ENCODE measurements at places on chromosomes 6 and 20. TPM values are rescaled to one million over a fixed set of nuclear protein-coding genes. Genes with fewer than 3 reads are reported as not detected.

Gene LIME1
- total RNA-seq, result 0.72 TPM

Gene FRS3
- total RNA-seq, result 1.2 TPM

Gene AIF1
- total RNA-seq, result not detected

Gene CLPSL2
- total RNA-seq, result not detected

Gene MOG
- not detected for total RNA-seq

Gene MAD2L1BP
- 71.7 TPM for total RNA-seq

Gene ID4
- 0.10 TPM for total RNA-seq

Gene GNMT
- not detected for total RNA-seq

Gene CPXM1
- not detected for total RNA-seq

Gene OLIG3
- not detected for total RNA-seq

Gene CD93
- under 0.01 TPM for total RNA-seq

Gene C6orf141
- 0.60 TPM for total RNA-seq

Gene CLDN20
- total RNA-seq, result not detected

DNA sequence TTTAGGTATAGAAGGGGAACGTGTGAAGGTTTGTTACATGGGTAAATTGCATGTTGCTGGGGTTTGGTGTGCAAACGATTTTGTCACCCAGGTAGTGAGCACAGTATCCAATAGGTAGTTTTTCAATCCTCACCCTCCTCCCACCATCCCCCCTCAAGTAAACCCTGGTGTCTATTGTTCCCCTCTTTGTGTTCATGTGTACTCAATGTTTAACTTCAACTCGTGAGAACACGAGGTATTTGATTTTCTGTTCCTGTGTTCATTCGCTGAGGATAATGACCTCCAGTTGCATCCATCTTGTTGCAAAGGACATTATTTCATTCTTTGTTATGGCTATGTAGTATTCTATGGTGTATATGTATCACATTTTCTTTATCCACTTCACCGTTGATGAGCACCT is 11.6 kb upstream of the VNN1 start:
- no peak for DNase-seq

DNA sequence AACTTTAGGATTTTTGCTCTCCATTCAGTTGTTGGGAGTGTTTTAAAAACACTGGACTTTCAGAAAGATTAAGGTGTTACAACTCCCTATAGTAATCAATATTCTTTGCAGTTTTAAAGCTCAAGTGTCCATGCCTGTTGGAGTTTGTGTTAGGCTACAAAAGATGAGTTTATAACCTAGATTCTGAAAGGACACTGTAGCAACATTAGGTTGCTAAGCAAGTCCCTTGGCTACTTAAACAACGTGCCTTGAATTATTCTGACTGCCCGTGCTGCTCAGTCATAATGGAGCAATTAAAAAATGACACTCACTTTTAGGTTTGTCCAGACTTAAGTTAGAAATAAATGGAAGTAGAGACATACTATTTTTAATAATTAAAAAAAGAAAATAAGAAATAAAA is 41.0 kb downstream of the KLHL32 start:
- DNase-seq, result no peak

- no peak for DNase-seq
Observed at GRCh38 chr6:91667596-91667995, 1080.7 kb upstream of the MAP3K7 start.

DNA sequence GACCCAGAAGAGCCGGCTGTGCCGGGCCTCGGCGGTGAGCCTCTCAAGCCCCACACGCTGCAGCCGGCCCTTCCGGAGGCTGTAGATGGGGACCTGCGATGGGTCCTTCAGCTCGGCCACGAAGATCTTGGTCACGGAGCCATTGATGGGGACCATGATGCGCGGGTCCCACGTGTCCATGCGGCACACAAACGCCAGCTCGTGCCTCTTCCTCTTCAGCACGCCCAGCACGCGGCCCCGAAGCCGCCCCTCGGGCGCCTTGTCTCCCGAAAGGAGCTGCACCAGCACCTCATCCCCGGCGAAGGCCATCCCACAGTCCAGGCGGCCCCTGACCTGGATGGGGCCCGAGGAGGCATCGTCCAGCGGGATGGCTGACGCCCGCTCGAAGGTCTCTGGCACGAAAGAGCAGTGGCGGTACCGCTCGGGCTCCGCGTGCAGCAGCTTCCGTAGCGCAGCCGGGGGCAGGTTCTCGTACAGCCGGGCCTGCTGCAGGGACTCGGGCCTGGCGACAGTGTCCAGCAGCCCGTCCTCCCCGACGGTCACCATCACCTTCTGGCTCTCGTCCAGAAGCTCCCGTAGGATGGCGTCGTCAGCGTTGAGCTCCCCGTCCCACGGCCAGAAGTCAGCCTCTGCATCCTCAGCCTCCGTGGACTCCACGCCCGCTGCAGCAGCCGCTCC is 8.9 kb downstream of the HELZ2 start:
- no peak for DNase-seq

- no peak for DNase-seq
Observed at GRCh38 chr6:124223611-124224345, 420.1 kb downstream of the NKAIN2 start.

- DNase-seq, result no peak
Observed at GRCh38 chr6:129558248-129558647, 151.7 kb downstream of the ARHGAP18 start.

DNA sequence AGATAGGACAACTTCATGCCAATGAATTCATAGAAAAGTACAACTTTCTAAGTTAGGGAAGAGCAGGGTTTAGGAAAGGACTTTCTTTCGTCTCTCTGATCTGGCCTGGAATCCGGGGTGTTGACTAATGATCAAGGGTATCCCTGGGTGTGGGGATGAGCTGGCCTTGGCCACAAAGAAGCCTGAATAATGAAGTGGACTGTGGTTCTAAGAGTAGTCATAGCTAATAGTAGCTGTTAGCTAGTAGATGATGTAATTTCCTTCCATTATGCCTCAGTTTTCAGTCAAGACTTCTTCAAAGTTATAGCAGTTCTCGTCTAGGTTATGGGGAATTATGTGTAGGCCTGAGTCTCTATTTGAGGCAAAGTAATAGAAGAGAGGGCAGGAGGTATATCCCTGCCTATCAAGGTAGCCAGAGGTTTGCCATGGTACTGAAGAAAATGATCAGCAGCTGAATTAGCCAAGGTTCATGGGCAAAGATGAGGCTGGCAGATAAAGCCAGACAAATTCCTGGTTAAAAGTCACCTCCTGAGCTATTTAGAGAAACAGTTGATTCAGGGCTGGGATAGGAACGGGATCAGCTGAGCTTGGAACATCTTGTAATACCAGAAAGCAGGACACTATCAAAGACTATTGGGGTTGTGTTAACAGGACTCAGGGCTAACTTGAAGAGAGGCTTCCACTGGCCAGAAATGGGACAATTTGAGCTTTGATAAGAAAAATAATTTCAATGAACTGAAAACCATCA is 18.7 kb upstream of the TRPC4AP start:
- peak; percentile 74 for DNase-seq

DNA sequence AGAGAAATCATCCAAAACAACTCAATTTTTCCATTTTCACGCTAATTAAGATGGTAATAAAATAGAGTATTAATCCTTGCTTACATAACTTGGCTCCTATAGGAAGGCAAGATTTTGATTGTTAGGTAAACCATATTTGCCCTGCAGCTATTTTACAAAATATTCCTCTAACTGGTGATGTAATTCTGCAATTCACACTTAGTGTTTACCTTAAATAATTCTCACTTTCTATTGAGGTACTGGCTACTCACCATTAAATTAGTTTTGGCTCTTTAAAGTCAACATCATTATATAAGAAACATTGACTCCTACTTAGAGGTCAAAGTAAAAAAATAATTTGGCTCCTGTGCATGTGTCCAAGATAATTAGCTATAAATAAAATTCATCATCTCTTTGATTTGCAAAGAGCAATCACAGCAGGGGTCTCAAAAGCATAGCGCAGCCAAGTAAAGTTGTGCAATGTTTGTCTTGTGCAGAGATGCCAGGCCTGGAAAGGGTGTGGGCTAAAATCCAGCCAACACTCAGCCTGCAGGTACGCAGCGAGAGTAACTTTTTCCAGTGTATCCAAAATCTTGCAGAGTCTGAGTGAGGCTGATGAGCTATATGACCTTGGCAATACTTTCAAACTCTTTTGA is 501.2 kb downstream of the MMUT start:
- no peak for DNase-seq

- no peak for DNase-seq
Observed at GRCh38 chr20:6074784-6075183, 20.9 kb upstream of the LRRN4 start.

GRCh38 chr6:41066867-41067304 is 5.3 kb downstream of the OARD1 start:
- DNase-seq, result peak; percentile 71

DNA sequence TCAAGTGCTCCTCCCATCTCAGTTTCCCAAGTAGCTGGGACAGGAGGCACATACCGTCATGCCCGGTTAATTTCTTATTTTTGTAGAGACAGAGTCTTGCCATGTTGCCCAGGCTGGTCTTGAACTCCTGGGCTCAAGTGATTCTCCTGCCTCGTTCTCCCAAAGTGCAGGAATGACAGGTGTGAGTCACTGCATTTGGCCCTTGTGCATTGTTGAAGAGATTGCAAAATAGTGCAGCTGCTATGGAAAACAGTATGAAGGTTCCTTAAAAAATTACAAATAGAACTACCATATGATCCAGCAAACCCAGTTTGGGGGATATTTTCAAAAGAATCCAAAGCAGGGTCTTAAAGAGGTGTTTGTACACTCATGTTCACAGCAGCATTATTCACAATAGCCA is 69.1 kb downstream of the GJA10 start:
- no peak for DNase-seq

DNA sequence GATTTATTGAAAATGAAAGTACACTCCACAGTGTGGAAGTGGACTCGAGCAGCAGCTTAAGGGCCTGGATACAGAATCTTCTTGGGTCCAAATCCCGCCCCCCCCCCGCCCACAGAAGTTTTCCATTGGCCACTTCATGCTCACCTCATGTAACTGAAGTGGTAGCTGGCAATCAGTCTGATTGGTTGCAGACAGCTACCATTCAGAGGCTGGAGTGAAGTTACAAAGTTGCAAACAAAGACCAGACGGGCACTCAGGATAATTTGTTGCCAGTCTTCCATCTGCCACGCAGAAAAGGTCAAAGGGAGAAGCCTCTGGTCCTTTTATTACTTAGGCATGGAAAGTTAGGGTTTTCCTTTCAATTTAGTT is 25.8 kb upstream of the FABP7 start:
- DNase-seq, result peak; percentile 20

DNA sequence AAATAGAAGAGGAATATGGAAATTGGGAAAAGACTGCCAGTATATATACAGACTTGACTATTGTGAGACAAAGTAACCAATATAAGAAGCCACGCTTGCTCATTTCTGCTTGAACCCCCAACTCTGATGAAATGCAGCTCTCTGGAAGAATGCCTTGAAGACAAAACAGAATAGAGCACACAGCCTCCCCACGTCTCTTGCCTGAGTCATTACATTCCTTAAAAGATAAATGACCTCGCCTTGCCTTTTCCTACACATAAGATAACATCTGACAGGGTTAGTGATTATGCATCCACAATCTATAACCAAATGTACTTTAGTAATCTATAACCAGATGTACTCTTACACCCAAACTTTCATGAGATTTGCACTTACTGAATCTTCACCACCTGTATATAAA is 141.1 kb upstream of the EEF1E1 start:
- no peak for DNase-seq

DNA sequence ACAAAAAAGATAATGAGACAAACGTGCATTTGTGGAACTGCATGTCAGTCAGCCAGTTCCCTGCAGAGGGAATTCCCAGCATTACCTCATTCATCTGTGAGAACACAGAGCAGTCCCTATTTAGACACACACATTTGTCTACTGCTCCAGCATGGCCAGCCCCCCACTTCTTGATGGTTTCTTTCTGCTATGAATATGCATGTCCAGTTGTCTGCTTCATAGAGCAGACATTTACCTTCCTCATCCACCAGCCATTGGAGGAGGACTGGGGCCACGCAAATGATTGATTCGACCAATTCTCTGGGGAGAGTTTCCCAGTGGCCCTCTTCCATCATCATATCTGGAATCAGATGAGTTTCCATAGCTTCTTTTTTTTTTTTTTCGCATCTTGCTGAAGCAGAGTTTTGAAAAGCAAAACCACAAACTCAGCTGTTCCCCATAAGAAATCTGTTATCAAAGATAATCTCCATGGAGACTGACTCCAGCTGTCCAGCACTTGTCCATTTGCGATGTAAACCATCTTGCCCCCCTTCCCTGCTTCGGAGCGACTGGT is 11.8 kb downstream of the ENPP1 start:
- peak; percentile 91 for DNase-seq

DNA sequence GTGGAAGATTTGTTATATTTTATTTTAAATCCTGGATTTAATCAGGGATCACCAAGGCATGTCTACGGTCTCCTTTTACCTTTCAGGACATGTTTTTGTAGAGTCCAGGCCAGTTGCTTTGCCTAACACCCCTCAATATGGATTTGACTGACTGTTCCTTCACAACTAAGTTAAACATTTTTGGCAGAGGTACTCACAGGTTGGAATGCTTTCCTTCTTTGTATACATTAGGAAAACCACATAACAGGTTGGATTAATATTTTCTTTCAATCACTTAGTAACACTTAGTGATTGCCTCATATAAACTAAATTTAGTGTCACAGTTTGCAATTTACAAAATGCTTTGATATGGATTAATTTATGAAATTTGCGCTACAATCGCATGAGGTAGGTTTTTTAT is 64.5 kb downstream of the IPCEF1 start:
- DNase-seq, result no peak

- peak; percentile 16 for DNase-seq
Observed at GRCh38 chr6:148179786-148180185, 162.9 kb upstream of the SASH1 start.

DNA sequence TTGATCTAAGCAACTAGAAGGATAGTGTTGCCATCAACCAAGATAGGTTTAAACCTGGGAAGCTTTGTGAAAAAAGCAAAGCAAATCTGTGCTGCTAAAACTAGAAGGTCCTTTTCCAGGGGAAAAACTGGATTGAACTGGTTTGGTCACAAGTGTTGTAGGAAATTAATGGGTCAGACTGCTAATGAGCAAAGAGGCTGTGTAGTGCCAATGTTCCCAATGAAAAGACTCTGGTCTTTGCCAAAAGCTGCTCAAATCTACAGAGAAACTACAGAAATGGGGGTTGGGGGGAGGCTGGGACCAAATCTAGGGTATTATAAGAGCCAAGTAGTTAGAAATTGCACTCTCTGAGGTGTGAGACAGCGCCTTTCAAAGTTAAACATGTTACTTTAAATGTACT is 85.0 kb downstream of the PLCG1 start:
- no peak for DNase-seq

DNA sequence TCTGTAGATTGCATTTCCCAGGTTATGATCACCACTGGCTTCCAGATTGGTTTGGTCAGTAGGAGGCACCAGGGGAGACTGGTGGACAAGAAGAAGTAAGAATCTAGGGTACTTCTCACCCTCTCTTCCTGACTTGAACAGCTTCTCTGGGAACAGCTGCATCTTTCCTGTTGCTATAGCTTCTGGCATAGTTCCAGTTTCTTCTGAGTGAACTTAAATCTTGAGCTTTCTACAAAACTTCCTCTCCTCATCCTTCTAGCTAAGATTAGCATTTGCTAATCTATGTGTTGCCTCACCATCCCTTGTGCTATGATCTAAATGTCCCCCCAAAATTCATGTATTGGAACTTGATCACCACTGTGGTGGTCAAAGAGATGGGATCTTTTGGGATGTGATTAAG is 724.6 kb downstream of the UTRN start:
- no peak for DNase-seq

All from RPMI7951 (cell line).